ENCODE measurements at places on chromosomes 1 and 21.

DNA sequence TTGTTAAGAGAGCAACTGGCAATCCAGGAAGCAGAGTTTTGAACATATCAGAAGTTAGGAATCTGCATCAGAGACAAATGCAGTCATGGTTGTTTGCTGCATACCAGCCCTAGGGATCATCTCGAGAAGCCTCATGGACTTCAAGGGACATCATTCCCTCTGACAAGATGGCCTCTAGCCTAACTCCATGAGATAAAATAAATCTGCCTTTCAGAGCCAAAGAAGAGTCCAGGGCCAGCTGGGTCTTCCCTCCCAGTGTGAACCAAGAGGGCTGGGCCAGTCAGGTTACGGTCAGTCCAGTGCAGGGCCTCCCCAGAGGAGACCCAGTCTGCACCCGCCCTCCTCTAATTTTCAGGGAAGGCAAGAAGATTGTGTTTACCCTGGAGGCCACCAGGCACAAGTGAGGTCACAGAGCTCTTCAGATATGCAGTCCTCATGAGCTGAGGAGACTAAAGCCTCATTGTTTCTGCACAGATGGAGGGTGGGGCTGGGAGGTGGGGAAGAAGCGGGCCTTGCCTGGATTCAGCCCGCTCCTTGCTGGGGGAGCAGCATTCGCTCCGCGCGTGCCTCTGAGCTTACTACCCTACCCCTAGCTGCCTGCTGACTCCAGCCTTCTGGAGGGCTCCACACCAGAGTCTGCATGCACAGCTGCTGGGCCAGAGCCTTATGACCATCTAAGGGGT, 52.8 kb downstream of the CAPN2 start:
- no peak for DNase-seq

DNA sequence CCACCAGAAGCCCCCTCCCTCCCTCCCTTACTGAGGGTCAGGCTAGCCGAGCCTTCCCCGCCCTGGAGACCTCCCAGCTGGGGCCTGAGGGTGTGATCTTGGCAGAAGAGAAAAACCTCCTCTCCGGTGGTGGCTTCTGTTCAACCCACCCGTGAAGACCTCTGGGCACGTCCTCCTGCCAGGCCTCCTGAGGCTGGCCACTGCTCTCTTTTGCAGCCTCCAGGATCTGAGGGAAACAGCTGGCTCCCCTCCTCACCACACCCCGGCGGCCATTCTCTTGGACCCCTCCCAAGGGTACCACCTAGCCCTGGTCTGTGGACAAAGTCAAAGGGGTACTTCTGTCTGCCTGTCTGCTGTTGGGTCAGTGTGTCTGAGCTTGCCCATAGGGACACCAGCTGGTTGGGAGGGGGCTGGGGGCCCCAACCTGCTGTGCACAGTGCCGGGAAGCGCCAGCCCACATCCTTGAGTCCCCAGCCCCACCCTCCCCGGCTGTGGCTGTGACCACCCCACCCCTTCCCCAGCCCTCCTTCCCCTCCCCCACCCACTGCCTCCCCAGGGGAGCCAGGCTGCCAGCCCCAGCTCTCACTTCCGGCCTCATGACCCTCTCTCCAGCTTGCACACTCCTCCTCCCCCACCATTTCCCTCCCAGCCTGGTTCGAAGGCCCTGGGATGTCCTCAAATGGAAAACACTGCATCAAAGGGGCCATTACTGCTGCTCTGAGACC, 48.1 kb downstream of the AHDC1 start:
- DNase-seq: no peak

- DNase-seq: no peak
Measured at GRCh38 chr21:27213303-27213702, 246.4 kb upstream of the ADAMTS5 start.

DNA sequence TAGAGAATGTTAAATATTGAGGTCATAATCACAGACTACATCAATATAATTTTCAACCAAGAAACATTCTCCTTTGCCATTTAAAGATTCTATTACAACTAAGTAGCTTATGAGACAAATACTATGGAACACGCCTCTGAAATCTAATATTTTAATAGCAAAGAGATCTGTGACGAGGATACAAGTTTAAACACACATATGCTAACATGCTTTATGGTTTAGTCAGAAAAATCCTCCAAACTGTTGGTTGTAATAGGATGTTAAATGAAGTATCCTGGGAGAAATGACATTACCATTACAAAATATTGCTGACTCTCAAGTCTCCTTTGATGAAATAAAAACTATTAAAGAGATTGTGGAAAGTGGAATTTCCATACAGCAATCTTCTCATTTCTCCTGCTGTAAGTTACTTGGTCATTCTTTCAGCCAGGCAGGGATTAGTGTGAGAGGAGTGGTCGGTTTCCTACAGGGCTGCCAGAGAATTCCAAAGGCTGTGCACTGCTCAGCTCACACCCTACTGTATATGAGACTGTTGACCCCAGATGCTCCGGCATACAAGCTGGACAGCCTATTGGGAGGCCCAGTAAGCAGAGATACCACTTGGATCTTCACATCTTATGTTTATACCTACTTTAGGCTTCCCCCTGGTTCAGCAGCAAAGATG, 26.6 kb downstream of the SCYL3 start:
- DNase-seq: no peak

DNA sequence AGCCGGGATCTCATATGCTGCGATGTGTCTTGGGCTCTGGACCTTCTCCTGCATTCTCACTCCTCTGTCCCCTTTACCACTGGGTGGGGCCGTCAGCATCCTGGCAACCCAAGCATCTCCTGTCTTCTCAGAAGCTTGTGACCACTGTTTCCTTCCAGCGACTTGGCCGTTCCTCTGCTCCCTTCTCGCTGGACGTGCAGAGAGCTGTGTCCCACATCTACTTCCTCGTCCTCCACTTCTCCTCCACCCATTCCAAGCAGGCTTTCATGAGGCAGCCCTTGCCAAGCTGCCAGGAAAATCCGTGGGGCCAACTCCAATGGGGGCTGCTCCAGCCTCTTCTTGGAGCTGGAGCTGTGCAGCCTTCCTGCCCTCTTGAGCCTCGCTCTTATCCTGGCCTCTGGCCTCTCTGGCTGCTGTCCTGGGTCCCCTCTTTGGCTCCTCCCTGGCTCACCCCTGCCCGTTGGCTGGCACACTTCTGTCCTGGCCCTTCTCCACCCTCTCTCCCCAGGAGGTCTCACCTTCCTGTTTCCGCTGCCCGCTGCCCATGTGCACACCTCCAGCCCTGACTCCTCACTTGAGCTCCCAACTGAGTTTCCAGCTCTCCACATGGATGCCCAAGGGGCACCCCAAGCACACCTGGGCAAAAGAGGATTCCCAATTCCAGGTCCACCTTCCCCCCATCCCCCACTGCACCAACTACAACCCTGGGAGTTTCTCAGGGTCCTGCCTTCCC, 8.7 kb downstream of the FAM131C start:
- DNase-seq: no peak

- DNase-seq: no peak
Measured at GRCh38 chr1:168698453-168698852, 30.6 kb downstream of the DPT start.

GRCh38 chr1:50517488-50517887, 94.2 kb upstream of the DMRTA2 start:
- DNase-seq: no peak

GRCh38 chr1:1167841-1168450, 5.7 kb upstream of the TTLL10 start:
- no peak for DNase-seq

Measured in cortex of kidney (tissue), 1 donor.